ENCODE measurements at places on chromosomes 13 and 19.

GRCh38 chr19:32404933-32405430, 588 bp upstream of the DPY19L3 start:
- no peak for DNase-seq

- DNase-seq = no peak
These were observed 1.8 kb downstream of the ZNF114 start for GRCh38 chr19:48271531-48272151.

- no peak for DNase-seq
These were observed 42.4 kb upstream of the OBI1 start for GRCh38 chr13:78701383-78701782.

DNA sequence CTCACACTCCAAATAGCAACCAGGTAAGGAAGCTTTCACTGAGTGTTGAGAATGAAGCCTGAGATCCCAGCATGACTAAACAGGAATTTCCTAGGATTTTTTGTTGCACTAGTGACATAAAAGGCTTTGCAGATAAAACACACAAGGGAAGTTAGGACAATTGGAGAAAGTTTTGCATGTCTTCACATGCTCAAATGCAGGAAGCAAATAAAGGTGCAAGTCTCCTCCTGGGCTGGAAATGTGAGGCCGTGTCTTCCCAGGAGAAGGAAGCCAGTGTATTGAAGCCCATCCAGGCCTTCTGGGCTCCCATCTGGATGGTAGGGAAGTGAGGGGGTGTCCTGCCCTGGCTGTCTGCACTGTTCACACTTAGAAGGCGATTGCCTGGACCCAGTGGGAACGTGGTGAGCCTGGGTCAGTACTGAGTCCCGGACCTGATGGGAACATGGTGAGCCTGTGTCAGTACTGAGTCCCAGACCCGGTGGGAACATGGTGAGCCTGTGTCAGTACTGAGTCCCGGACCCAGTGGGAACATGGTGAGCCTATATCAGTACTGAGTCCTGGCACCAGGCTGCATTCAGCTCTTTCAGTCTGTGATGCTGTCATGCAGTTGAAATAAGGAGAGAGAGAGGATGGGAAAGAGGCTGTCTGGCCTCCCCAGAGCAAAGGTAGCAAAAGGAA, 38.7 kb downstream of the SIAH3 start:
- DNase-seq = no peak

GRCh38 chr19:23971598-23971997, 56.9 kb downstream of the ZNF726 start:
- no peak for DNase-seq

GRCh38 chr13:29454931-29455481, 140.5 kb downstream of the SLC7A1 start:
- no peak for DNase-seq

All from AG09309 (cell line).